Epithelial cell of proximal tubule (primary cell): ENCODE measurements at places on chromosomes 7 and 10. TPM values are rescaled to one million over a fixed set of nuclear protein-coding genes. Genes with fewer than 3 reads are reported as not detected.

The ZNF467 gene
- 0.07 and 0.12 TPM in 2 replicates for total RNA-seq

The IFT22 gene
- 36.6 and 45.3 TPM in 2 replicates for total RNA-seq

The KIAA1549 gene
- 1.8 and 4.3 TPM in 2 replicates for total RNA-seq

The PTF1A gene
- total RNA-seq, result not detected in 2 replicates

The MOGAT3 gene
- total RNA-seq, result not detected in 2 replicates

The ARMC10 gene
- total RNA-seq, result 56.7 and 57.6 TPM in 2 replicates

DNA sequence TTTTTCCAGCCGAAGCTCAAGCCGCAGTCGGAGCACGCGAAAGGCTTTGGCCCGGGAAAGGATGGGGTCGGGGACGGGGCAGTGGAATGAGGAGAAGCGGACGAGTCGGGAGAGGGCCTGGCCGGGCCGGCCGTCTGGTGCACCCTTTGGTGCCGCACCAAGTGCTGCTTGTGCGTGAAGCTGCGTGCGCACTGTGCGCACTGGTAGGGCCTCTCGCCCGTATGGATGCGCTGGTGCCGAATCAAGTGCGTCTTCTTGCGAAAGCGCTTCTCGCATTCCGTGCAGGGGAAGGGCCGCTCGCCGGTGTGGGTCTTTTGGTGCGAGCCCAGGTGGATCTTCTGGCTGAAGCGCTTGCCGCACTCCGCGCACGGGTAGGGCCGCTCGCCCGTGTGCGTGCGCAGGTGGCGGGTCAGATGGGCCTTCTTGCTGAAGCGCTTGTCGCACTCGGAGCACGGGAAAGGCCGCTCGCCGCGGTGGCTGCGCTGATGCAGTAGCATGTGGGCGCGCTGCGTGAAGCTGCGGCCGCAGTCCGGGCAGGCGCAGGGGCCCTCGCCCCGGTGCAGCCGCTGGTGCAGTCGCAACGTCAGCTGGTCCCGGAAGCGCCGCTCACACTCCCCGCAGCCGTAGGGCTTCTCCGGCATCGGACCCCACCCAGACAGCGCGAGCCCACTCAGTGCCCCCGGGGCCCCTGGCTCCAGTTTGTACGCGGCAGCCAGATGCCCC lies 7.8 kb downstream of the ZNF467 start:
- DNase-seq, result no peak

- no peak for DNase-seq
Observed at GRCh38 chr10:33772370-33773252, 438.1 kb upstream of the NRP1 start.

DNA sequence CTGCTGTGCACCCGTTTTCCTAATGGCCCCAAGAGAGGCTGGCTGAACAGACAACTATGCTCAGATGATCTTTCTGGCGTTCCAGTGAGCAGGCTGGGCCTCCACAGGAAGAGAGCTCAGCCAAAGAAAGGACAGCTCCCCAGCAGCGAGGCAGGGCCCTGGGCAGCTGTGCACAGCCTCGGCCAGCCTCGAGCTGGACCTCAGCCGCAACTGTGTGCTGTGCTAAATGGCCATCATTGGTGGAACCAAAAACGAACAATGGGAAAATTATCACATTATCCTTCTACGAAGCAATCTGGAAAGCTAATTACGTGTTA lies 97.5 kb downstream of the CTBP2 start:
- DNase-seq, result no peak

DNA sequence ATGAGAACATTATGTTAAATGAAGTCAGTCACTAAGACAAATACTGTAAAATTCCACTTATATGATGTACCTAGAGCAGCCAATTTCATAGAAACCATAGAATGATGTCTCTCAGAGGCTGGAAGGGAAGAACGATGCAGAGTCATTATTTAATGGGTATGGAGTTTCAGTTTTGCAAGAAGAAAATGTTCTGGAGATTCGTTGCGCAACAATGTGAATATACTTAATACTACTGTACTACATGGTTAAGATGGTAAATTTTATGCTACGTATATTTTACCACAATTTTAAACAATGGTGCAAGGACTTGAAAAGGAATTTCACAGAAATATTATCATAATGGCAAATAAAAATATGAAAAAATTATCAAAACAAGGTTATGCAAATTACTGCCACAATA lies 972.6 kb downstream of the KCNMA1 start:
- no peak for DNase-seq

DNA sequence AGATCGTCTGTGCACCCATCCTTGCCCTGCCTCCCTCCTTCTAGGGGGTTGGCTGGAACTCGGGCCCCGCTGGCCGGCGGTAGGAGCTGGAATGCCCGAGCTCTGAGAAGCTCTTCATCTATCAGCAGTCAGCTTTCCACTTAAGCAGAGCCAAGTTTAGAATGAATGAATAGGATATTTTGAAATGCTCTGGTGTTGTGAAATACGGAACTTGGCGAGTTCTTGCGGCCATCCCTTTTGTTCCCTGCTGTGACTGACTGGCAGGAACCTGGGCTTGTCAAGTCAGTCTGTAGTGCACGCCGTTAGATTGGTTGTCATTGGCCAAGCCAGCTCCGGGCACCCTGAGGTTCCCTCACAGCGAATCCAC lies 33.3 kb downstream of the FOXK1 start:
- DNase-seq, result no peak

GRCh38 chr7:153017223-153017622 lies 257.7 kb downstream of the ACTR3B start:
- no peak for DNase-seq

- no peak for DNase-seq
Observed at GRCh38 chr10:86046845-86047460, 319.6 kb downstream of the GRID1 start.

DNA sequence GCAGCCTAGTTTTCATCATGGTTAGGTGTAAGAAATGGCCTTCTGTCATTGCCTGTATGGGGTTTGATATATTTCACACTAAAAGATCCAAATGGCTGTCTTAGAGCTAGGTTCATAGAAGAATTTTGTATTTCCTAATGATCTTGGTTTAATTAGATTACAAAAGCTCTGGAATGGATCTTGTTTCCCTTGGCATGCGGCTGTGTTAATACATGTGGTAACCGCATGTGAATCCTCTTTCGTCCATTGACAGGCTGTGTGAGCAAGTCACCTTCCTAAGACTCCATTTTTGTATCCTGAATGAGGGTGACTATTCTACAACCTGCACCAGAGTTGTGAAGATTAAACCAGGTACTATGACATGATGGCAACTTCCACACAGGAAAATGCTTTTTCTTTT lies 12.4 kb upstream of the FZD1 start:
- DNase-seq, result no peak

- DNase-seq, result no peak
Observed at GRCh38 chr10:101889256-101890210, 45.9 kb upstream of the KCNIP2 start.

GRCh38 chr7:98038731-98039130 lies 48.7 kb upstream of the OCM2 start:
- DNase-seq, result no peak

DNA sequence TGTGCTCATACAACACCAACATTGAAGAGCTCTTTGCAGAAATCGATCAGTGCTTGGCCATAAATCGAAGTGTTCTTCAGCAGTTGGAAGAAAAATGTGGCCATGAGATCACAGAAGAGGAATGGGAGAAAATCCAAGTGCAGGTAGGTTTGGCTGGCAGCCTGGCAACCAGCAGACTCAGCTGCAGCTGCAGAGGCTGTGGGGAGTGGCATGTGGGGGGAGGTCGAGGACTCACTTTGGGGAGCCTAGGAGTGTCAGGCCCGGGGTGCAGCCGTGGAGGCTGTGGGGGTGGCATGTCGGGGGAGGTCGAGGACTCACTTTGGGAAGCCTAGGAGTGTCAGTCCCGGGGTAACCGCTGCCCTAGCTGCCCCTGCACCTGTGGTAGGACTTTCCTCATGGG lies 35.1 kb downstream of the RNF32 start:
- no peak for DNase-seq

DNA sequence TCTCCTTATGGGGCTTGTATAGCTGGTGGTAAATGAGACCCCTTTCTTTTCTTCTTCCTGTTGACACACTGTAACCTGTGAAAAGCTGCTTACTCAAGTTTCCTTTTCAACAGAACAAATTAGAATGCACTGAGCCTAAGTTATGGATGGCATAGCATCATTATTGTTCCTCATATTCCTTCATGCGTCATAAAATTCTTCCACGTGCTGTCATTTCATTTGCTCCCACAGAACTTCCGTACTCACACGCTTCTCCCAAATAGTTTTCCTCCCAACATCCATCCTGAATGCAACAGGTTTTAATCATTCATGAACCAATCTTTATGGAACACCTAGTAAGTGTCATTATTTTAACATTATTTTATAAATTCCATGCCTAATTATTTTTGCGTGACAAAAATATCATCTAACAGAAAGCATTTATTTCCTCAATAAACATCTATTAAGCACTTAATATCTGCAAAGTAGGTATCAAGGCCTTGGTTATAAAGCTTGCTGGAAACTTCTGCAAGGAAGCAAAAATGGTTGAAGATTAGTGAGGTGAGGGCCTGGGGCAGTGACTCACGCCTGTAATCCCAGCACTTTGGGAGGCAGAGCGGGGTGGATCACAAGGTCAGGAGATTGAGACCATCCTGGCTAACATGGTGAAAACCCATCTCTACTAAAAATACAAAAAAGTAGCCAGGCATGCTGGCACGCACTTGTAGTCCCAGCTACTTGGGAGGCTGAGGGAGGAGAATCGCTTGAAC lies 18.9 kb upstream of the SEPTIN7 start:
- no peak for DNase-seq

DNA sequence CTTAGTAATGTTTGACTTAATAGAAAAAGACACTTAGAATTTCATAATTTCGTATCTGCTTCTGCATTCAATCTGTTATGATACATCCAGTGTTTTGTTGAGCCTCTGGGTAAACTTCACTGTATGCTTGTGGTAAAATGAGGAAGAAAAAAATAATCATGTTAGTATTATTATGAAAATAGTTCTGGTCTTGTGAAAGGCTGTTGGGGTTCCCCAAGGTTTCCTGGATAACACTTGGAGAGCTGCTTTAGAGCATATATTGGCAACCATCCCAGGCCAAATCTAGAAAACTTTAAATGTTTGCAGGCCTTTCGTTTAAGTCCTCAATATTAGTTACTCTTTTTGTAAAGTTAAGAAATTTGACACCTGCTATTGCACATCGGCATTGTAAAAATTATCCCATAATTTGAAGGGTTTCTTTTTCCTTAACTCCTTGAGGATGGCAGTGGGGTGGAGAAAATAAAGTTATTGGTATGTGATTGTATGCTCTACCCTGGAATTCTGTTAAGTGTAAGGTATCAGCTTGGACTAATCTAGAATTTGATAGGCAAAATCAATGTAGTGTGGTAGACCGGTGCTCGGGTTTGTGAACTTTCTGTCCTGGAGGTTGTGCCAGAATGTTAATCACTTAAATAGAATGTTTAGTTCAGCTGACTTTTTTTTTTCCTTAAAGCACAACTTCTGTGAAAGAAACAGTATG lies 54.5 kb downstream of the WAC start:
- DNase-seq, result no peak

GRCh38 chr10:66151346-66151745 lies 774.5 kb upstream of the LRRTM3 start:
- no peak for DNase-seq

- DNase-seq, result no peak
Observed at GRCh38 chr10:14604181-14605142, 170.2 kb downstream of the FAM107B start.
